Activated CD4-positive, alpha-beta T cell treated with anti-CD3 and anti-CD28 coated beads, Interleukin-10, Interleukin-2, amounts not matched to agents 100 ng/mL and 50 ng/mL, durations not matched to agents 16 hours and 8 hours (primary cell): ENCODE measurements at places on chromosomes 16 and 17.
A peak's percentile ranks its signal among the peaks of the same experiment; 100 is the strongest.

- DNase-seq = no peak
Measured at GRCh38 chr17:9513266-9513665, 62.4 kb downstream of the STX8 start.

DNA sequence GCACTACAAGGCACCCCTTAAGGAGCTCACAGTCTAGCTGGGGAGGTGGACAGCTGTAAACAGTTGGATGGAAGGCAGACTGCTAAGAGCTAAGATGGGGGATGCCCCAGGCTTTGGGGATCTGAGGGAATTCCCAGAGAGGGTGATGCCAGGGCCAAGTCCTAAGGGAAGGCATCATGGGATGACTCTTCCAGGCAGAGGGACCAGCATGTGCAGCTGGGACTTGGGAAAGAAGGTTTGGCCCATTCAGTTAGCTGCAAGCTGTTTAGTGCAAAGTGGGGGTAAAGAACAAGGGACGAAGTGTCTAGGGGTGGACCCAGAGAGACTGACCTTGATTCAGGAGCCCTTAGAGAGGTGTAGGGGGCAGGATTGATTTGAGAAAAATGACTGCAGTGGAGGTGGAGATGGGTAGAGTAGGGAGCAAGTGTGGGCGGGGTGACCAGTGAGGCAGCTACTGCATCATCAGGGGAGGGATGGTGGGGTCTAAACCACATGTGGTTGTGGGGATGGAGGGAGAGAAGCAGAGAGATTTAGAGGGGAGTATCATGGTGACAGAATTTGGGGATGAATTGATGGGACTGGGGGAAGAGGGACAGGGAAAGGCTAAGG lies 27.1 kb upstream of the PHF12 start:
- no peak for DNase-seq

- DNase-seq = no peak
Measured at GRCh38 chr17:50187751-50188530, 13.5 kb downstream of the COL1A1 start.

DNA sequence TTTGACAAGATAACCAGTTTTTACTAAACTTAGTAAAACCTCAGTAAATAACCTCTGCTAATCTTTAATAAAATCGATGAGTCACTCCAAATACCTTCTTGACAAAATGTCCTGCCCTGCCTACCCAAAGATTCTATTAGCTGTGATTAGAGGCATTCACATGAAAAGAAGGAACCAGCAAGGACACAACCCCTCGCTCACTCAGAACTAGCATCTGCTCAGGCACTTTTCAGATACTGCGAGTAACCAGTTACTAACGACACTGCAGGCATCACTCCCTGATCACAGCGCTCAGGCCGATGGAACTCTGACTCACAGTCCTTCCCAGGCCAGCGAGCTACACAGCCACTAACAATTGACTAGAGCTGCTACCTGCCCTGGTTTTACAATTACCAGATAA lies 24.3 kb downstream of the PELP1 start:
- DNase-seq = no peak

DNA sequence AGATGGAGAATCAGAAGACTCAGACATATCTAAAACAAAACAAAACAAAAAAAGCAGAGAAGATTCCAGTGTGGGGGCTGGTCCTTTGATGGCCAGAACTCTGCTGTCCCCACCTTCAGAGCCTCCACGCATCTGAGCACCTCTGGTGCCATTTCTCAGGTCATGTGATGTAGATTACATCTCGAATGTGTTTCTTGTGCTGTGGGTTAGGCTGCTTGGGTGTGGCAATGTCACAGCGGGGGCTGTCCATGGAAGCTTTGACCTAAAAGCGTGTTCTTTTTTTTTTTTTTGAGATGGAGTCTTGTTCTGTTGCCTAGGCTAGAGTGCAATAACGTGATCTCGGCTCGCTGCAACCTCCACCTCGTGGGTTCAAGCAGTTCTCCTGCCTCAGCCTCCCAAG lies 51.2 kb downstream of the PLD6 start:
- DNase-seq = no peak

- no peak for DNase-seq
Measured at GRCh38 chr16:74922150-74923138, 62.5 kb downstream of the WDR59 start.

GRCh38 chr17:27475981-27476895 lies 20.0 kb downstream of the KSR1 start:
- no peak for DNase-seq

GRCh38 chr16:76963614-76964315 lies 227.2 kb upstream of the MON1B start:
- DNase-seq = no peak

- DNase-seq = no peak
Measured at GRCh38 chr16:23676924-23677480, 1.7 kb upstream of the PLK1 start.

GRCh38 chr17:47897561-47897960 lies 1.5 kb downstream of the SP2 start:
- no peak for DNase-seq

GRCh38 chr16:28191364-28191960 lies 20.3 kb downstream of the XPO6 start:
- no peak for DNase-seq

- no peak for DNase-seq
Measured at GRCh38 chr17:41691031-41691777, 2.5 kb downstream of the EIF1 start.

DNA sequence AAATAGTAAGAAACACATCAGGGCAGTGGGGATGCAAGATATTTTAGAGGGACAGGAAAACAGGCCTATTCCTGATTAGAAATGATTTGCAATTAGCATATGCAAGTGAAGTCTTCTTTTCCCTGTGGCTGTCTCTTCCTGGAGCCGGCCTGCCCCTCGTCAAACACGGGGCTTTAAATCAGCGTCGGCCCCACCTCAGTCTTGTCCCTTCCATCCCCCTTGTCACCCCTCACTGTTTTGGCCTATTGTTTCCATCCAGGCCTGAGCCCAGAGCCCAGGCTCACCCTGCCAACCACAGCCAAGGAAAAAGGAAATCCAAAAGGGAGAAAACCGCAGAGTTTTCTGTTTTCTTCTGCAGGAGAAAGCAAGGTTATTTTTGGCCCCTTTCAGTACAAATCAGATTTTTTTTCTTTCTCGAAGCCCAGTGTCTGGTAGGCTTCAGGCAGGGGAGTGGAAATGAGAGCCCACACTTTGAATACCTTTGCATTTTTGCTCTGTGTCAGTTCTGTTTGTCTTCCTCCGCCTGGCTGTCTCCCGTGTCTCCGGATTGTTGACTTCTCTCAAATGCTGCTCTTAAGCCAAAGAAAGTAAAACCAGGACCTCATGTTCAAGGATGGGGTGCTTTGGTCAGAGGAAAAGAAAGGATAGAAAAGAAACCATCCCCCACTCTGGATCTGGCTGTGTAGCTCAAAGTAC lies 399.9 kb upstream of the CDH11 start:
- no peak for DNase-seq

DNA sequence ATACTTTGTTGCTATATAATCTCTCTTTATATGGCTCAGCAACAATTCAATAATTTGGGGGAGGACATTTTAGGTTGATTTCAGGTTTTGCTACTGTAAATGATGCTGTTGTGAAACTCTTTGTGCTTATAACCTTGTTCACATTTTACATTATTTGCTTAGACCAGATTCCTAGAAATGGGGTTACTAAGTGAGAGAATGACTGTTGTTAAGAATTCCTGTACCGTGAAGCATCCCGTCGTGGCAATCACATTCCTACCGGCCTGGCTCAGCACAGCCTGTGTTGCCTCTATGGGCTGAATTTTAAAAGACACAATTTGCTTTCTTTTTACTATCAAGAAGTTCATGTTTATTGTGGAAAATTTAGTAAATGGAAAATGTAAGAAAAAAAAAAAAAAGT lies 31.4 kb downstream of the B9D1 start:
- DNase-seq = no peak

DNA sequence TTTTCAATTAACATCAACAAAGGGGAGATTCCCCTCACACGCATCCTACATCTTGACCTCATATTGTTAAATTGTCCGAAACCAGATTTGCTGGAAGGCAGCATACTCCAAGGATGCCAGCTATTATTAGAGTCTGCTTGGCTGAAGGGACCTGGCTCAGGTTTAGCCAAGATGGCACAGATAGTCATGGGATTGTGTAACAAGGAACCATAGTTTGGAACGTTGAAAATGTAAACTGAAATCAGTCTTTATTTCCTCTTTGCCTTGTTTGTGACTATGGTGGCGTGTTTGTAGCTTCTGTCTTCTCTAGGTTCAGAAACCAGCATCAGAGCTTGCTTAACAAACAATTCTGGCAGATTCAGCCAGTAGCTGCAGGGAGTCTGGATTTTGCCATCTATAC lies 5.9 kb downstream of the ARSG start:
- DNase-seq = no peak

GRCh38 chr16:11740567-11740966 lies 2.1 kb downstream of the TXNDC11 start:
- no peak for DNase-seq

- DNase-seq = no peak
Measured at GRCh38 chr16:48435318-48435680, 50.1 kb upstream of the SIAH1 start.

- DNase-seq = peak; percentile 50
Measured at GRCh38 chr17:45573924-45574770, 83.6 kb upstream of the PLEKHM1 start.

DNA sequence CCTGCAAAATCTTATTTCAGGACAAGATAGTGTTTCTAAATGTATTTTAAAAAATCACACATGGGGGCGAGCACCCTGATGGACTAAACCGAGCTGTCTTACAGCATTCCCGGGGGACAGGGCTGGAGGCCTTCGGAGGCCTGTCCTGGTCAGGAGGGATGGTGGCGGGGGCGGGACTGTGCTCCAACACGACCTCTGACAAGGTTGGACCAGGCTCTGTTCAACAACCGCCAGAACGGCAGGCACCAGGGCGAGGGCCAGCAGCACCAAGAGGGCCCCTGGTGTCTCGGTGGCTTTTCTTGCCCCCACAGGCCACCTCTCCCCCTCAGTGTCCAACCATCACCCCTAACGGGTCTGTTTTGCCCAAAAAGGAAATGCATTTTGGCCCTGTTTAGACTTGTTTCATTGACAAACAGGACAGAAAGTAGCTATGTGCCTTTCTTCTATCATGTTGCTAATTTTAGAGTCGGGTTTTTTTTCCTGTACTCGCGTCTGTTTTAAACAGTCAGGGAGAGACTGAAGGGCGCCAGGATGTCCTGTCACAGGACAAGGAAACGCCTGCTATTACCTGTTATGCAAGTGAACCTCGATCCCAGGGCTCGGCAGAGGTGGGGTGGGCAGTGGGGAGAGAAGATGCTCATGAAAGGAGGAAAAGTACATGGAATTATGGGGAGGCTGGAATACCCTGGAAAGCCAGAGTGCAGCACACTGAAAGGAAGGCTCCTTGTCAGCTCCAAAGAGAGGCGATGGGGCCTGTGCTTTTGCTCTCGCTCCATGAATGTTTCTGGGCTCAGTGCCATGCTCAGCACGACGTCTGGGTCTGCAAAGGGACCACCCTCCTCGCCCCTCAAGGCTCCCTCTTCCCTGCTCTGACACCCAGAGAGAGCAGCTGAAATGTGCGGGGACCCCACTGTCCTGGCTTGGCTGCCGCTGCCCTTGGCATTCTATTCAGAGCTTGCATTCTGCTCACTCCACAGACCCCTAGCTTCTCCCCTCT lies 11.9 kb downstream of the TMEM204 start:
- DNase-seq = no peak

DNA sequence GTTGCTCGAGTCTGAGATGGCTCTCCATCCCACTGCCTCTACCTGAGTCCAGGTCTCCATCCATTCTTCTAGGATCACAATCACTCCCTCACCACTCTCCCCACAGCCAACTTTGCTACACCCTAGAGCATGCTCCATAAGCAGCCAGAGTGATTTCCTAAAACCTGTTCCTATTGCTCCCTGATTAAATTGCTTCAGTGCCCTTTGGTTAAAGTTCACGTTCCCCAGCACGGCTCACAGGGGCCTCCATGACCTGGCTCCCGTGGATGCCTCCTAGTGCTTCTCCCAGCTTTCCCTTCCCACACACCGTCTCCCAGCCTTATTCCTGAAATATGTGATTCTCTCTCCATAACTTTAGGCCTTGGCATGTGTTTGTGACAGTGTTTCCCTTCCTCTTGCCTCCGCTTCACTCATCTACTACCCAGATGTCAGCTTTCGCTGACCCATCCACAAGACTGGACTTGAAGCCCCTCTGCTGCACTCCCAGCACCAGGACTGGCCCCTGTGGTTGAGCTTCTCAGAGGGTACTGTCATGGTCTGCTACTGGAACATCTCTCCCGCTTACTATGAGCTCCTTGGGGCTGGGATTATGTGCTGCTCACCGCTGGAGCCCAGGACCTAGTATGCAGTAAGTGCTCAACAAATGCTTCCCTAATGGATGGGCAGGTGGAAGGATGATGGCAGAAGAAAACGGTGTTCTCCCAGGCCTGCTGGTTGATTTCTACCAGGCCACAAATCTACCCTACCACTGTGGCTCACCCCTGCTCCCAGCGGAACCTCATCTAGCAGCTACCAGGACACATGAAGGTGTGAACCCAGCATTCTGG lies 17.9 kb downstream of the MYO18A start:
- DNase-seq = no peak

DNA sequence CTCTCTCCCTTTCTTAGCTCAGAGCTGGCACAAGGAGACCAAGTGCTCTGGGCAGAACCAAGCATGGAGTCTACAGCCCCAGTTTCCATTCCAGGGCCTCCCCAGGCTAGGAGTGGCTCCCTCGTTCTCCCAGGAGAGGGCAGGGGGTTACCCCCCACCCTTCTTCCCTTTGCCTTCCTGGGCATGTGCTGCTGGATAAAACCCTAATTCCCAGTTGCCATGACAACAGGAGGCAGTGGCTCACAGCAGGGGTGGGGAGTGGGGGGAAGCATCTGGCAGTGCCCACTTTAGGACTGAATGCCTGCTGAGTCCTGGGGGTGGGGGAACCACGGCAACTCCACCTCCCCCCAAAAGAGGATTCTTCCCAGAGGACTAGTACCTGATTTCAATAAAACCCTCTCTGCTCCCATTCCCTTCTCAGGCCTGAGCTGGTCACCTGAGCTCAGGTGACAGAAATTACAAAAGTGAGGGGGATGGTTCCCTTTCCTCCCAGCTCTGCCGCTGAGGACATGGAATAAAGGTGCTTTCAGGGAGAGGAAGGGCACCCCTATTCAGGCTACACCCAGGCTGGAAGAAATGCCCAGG lies 1.8 kb downstream of the MPP2 start:
- no peak for DNase-seq

GRCh38 chr17:35775583-35775982 lies 14.9 kb downstream of the C17orf50 start:
- no peak for DNase-seq

- DNase-seq = peak; percentile 44
Measured at GRCh38 chr17:67994817-67995569, 1.3 kb downstream of the C17orf58 start.

GRCh38 chr16:85425074-85425662 lies 188.0 kb upstream of the GSE1 start:
- DNase-seq = no peak

- no peak for DNase-seq
Measured at GRCh38 chr16:6695666-6696065, 637.0 kb upstream of the RBFOX1 start.

- DNase-seq = no peak
Measured at GRCh38 chr16:67528870-67529581, 397 bp downstream of the RIPOR1 start.

GRCh38 chr17:77215281-77215680 lies 74.5 kb downstream of the SEC14L1 start:
- DNase-seq = no peak

- no peak for DNase-seq
Measured at GRCh38 chr17:66405836-66406677, 103.6 kb downstream of the PRKCA start.
